Left renal pelvis (tissue), 4 donors: ENCODE measurements at places on chromosomes 6 and 20.

- no peak for DNase-seq
Measured at GRCh38 chr6:20351534-20351933, 50.1 kb upstream of the E2F3 start.

DNA sequence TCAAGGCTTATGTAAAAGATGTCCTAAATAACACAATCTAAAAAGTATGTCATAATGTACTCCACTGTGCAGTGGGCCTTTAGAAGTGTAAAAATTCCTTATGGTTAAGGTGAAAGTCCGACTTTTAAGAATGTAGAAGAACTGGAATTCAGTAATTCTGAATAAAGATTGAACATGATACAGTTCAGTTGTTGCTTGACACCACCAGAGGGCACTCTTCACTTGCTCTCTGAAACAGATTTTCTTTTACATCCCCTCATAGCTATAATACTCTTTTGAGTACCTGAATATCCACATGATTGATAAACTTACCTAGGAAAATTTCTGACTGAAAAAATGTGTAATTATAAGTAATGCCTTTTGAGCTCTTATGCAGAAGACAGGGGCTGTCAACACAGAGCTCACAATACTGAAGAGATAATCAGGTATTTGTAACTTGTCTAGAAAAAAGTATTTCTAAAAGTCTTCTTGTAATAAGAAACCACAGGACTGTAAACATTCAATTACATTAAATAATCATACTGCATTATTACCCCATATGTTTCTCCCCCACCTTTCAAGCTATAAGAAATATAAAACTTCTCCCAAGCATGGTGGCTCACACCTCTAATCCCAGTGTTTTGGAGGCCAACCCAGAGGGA, 92.1 kb downstream of the POPDC3 start:
- DNase-seq = peak; percentile 31

DNA sequence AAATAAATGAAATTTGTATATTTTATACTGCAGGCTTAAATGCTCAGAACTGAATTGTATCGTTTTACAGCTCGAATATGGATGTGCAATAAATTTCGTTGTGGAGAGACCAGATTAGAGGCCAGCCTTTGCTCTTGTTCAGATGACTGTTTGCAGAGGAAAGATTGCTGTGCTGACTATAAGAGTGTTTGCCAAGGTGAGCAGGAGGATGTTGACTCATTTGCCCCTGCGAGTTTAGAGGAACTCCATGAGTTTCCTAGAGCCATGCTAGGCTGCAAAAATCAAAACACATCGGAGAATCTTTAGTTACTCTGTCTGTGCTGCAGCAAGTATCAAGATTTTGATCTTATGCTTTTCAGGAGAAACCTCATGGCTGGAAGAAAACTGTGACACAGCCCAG, 15.4 kb downstream of the ENPP3 start:
- no peak for DNase-seq

GRCh38 chr6:168407842-168408241, 33.1 kb upstream of the SMOC2 start:
- DNase-seq = no peak

GRCh38 chr6:170237999-170238740, 52.7 kb downstream of the DLL1 start:
- DNase-seq = no peak

GRCh38 chr20:56316051-56316450, 42.7 kb upstream of the FAM210B start:
- DNase-seq = no peak

DNA sequence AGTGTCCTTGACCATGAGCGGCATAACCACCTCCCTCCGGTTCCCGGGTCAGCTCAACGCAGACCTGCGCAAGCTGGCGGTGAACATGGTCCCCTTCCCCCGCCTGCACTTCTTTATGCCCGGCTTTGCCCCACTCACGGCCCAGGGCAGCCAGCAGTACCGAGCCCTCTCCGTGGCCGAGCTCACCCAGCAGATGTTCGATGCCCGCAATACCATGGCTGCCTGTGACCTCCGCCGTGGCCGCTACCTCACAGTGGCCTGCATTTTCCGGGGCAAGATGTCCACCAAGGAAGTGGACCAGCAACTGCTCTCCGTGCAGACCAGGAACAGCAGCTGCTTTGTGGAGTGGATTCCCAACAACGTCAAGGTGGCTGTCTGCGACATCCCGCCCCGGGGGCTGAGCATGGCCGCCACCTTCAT, 4.9 kb downstream of the TUBB1 start:
- no peak for DNase-seq

- DNase-seq = no peak
Measured at GRCh38 chr20:58635279-58635665, 15.8 kb upstream of the STX16 start.

DNA sequence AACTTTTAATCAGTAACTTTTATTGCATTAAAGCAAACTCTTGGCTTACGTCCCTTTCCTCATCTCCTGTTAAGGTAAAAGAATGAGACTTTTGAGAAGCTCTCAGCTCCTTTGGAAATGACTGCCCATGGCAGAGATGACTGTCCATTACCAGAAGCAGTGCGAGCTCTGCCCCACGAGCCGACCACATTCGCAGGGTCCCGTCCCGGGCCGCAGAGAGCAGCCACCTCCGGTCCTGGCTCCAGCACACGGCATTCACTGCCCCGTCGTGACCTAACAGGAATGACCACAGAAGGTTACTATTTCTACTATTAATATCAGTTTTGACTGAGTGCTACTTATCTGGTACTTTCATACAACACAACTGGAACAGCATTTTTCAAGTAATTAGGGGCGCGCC, 63.4 kb downstream of the WDR27 start:
- DNase-seq = no peak

DNA sequence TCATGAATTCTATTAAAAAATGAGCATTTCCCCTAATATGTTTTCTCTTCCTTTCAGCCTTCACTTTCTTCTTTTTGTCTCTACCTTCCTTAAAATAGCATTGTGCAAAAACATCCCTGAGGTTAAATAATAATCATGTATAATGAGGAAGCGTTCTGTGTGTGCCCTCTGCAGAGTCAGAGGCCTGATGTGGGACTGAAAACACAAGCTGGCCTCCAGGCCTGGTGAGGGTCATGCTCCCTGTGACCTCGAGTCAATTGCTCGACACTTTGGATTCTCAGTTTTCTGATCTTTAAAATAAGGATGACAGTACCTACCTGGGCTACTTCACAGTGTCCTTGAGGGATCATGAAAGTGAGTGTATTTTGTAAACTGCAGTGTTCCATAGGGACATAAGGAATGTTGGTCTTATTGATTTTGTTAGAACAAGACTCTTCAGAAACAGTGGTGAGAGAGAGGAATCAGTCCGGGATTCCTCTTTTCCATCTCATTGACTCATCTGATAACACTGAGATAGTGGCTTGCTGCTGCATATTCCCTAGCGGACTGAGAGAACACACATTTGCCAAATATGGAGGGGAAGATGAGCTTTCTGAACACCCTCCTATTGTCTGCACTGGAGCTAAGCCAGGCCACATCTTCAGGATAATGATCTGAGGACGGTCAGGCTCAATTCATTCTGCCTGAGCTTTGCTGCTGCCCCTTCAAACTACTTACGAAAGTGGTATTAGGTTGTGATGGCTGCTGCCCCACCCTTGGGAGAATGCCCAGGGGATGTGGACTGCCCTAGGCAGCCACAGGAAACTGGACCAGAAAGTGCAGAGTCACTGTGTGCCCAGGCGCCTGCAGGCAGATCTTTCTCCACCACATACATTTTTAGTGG, 39.6 kb upstream of the PDE7B start:
- no peak for DNase-seq

DNA sequence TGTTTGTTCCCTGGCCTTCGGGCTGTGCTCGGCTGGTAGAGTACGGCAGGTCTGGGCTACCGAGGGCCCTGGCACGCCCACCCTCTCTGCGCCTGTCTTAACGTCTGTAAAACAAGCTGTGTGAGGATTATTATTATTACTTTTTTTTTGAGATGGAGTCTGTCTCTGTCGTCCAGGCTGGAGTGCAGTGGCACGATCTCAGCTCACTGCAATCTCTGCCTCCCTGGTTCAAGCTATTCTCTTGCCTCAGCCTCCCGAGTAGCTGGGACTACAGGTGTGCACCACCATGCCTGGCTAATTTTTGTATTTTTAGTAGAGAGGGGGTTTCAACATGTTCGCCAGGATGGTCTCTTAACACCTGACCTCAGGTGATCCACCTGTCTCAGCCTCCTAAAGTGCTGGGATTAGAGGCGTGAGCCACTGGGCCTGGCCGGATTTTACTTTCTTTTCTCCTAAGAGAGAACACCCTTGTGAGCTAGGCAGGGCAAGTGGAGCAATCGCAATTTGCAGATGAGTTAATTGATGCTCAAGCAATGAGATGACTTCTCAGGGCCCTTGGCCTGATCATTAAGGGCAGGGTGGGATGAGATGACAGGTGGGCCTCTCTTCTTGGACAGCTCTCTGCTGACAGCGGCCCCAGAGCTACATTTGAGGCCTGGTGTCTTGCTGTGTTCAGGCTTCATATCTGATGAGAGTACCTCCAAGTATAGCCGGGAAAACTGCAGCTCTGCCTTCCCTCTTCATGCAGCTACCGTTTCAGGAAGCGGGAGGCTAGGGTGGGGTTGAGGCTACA, 859 bp upstream of the SMIM29 start:
- no peak for DNase-seq
